WTC11 (cell line): ENCODE measurements at places on chromosomes 13 and 19.

GRCh38 chr19:6711605-6712004, 8.8 kb downstream of the C3 start:
- no peak for DNase-seq

GRCh38 chr19:3492919-3493318, 7.6 kb downstream of the DOHH start:
- no peak for DNase-seq

DNA sequence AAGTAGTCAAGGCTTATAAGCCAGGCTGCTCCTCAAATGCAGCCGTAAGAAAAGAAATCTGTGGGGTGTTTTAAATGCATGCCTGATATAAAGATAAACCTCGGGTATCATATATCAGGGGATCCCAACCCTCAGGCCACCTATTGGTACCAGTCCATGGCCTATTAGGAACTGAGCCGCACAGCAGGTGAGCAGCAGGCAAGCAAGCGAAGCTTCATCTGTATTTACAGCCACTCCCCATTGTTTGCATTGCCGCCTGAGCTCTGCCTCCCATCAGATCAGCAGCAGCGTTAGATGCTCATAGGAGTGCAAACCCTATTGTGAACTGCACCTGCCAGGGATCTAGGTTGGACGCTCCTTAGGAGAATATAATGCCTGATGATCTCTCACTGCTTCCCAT, 233.5 kb upstream of the SERP2 start:
- DNase-seq, result peak; percentile 44

GRCh38 chr19:43105496-43105895, 23.0 kb upstream of the PSG2 start:
- DNase-seq, result no peak
